ENCODE measurements at places on chromosomes 7 and 10.

DNA sequence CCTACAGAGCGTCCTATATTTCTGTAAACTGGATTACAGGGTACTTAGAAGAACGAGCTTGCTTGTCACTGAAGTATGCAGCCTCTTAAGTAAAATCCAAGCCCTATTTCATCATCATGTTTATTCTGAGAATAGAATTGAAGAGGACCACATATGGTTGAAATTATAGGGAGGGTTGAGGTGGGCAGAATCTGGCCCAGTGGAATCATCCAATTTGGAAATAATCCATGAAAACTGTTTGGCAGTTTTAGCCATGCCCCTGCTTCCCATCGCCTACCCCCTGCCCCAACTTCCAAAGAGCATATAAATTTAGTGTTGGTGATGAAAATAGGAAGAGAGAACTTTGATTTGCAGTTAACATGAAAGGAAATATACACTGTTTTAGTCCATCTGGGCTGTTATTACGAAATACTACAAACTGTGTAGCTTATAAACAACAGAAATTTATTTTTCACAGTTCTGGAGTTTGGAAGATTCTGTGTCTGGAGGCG is 150.4 kb downstream of the PRKG1 start:
- DNase-seq = no peak

DNA sequence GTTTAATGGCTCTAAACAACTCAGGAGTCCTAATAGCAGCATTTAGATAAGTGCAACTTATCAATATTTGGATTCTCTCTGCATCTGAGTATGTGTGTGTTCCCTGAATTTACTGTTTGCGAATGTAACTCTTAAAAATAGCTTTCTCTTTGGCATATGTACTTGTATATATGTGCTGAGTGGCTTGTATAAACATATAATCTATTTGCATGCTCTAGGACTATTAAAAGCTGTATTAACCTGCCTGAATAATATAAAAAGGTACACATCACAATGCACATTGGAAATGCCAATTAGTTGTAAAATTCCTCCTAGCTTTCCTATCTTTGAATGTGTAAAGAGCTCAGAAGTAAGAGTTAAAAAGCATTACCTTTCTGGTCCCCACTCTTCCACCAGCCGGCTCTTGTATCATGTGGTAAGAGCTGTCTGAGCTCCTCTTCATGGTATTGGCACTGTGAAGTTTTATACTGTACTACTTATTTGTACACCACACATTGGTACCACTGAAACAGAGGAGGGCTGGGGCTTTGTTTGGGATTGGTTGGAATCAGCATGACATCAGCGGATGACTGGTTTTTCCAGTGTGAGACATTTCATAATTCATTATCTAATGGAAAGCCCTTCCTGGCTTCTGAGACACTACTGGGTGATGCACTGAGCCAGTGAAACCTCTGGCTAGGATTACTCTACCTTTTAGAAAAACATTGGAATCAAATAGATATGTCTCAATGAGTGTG is at the start of gene INHBA:
INHBA (minus strand) TSS at position 456 of the 737 bp plus-strand sequence. CDS start 2,716 bp downstream, outside the sequence.
- DNase-seq = no peak

DNA sequence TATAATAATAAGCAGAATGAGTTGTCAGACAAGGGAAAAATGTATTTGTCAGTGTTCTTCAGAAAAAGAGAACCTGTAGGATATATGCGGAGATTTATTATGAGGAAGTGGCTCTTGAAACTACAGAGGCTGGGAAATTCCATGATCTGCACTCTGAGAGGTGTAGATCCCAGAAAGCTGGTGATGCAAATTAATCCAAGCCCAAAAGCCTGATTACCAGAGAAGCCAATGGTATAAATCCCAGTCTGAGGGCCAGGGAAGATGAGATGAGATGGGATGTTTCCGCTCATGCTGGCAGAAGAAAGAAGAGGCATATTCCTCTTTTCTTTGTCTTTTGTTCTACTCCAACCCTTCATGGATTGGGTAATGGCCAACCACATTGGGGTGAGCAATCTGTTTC is 732.8 kb upstream of the IGFBP3 start:
- DNase-seq = no peak

DNA sequence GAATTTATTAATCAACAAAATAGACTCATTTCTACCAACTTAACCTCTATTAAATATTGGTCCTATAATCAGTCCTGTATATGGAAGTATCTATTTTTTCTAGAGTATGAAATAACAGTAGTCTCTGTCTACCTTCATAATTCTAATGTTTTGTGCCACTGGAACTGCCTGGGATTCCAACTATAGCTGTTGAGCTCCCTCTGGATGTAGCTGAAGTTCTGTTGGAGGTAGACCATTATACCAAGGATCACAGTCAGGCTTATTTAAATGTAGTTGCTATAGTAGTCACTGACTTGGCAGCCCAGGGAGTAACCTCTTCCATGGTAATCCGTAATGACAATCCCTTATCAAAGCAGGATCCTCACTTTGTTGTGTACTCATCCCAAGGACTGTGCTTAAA is 48.5 kb upstream of the PHYHIPL start:
- no peak for DNase-seq

DNA sequence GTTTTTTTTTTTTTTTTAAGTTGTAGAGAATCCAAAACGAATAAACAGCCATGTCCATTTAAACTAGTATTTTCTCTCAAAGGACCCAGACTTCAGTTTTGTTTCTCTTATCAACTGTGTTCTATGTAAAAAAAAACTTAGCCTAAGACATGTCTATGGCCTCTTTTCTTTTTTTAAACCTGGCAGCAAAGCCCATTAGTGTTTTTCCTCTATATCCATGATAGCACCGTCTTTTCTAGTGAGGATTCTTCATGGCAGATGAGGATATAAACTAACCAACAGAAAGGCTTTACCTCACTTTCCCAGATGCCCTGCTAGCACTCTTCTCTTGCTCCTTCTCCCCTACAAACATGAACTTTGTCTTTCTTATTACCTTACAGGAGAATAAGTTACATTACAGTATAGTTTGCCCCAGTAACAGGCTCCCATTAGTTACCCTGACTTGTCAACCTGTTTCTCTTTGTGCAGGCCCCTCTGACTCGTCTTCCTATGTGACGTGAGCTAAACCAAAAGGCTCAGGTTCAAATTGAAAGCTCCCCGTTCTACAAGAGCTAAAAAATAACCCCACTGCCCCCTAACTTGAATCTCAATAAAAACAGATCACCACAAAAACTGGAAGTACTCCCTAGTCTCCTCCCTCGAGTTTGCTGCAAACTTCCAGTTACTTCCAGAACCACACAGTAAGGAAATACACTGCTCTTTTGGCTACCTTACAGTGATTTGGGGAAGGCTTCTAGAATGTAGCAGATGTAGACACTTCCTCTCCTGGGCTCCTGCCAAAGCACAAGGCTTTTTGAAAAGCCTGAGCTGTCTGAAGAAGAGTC is 20.1 kb downstream of the P4HA1 start:
- no peak for DNase-seq

DNA sequence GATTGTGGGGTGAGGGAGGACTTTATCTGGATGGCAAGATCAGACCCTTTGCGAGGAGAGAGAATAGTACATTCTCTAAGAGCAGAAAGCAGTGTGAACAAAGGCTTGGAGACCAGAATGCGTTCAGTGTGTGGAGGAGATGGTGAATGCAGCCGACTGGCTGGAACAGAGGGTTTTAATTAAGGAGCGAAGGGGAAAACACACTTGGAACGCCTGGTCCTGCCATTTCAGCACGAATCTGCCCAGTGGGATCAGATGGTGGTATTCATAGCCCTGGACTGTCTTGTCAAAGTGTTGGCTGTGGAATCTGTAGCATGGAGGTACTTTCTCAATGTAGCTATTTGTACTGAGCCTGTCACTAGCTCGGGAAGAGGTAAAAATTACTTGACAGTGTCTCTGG is 260.9 kb downstream of the SLC25A13 start:
- no peak for DNase-seq

DNA sequence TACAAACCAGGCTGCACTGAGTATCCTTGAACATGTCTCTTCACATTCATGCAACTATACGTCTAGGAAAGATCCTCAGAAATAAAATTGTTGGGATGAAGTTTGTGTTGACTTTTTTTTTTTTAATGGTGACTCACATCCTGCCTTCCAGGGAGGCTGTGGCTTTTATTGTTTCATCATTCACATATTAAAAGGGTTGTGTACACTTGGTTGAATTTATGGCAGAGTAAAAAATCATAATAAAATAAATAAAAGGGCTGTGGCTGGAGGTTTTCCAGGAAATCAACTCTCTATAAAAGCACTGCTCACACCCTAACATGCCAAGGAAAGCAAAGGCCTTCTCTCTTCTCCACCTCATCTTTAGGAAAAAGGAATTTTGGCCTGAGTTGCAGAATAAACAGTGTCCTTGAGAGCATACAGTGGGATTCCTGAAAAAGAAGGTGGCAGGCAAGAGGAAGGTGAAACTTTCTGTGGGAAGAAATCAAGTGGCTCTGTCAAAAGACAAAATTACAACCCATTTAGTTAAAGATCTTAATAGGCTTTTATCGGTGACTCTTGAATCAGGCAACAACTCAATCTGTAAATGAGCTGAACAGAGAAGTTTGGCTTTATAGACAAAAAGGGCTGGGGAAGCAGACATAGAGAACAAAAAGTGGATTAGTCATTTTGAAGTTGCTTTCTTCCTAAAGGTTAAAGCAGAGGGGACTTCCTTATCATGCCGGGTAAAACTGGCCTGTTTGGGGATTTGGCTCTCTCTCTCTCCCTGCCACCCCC is 41.6 kb upstream of the FHIP2A start:
- DNase-seq = no peak

- no peak for DNase-seq
Observed at GRCh38 chr7:103765901-103766300, 223.6 kb downstream of the RELN start.

- no peak for DNase-seq
Observed at GRCh38 chr10:133403784-133404183, 9.8 kb downstream of the MTG1 start.

DNA sequence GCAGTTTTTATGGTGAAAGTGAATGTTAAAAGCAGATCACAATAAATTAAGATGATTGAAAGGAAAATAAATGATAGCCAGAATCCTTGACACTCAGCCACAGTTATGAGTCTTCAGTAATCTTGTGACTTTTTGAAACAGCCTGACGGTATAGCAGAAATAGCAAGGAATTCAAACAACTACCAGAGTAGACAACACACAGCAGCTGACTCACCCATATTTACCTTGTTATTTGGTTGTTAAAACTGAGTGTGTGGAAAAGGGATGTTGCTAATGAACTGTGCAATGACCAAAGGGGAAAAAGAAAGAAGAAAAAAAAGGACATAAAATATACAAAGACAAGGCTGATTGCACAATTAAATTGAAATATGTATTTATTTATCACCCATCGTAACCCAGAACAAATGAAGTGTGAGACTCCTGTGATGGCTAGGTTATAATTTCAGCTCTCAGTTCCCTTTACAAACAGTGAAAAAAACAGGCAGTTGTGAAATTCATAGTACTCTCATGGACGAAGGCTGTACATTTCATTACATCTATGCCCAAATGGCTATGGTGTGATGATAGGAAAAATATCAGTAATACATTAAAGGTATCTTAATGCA is 1023.0 kb upstream of the SORCS1 start:
- no peak for DNase-seq

DNA sequence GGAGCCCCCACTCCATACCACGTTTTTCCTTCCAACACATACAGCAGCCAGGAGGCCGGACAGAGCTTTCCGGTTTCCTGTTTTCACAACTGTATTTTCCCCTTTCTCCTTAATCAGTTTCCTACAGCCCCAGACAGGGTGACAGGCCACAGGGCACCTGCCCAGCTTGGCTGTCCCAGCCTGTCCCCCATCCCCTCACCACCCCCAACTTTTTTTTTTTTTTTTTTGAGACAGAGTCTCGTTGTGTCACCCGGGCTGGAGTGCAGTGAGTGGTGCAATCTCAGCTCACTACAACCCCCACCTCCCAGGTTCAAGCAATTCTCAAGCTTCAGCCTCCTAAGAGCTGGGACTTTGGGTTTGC is 10.3 kb upstream of the HSPB1 start:
- DNase-seq = no peak

GRCh38 chr7:3896169-3896765 is 595.2 kb downstream of the SDK1 start:
- DNase-seq = no peak

DNA sequence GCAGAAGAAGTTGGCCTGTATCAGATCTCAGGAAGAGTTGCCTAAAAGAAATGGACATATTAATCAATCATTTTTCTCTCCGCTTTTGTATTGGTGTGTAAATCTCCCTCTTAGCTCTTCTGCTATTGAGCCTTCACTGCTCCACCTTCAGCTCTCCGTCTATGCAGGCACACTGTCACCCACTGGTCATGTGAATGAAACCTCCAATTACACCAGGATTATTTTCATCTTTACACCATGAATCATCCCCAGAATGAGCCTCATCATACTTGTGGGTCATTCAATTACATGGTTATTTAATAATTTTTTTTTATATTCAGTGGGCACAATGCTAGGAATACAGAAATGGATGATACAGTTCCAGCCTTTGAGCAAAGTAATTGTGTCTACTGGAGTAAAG is 92.6 kb downstream of the LRRC4 start:
- DNase-seq = no peak
